CD4-positive, CD25-positive, alpha-beta regulatory T cell (primary cell): ENCODE measurements at places on chromosomes 5 and 9. TPM values are rescaled to one million over a fixed set of nuclear protein-coding genes. Genes with fewer than 3 reads are reported as not detected.

- no peak for DNase-seq
- H3K27ac ChIP-seq, result no peak overlapping the region
- no peaks in the 10 kb centered on the region for H3K27me3 ChIP-seq
- peaks cover 17% of the 10 kb centered on the region for H3K4me1 ChIP-seq
- H3K4me3 ChIP-seq, result no peak overlapping the region
Observed at GRCh38 chr9:137582286-137582860, 3.6 kb upstream of the DPH7 start.

GRCh38 chr5:119943148-119943547 is 313.8 kb downstream of the FAM170A start:
- no peak for DNase-seq
- no peaks in the 10 kb centered on the region for H3K27me3 ChIP-seq
- H3K36me3 ChIP-seq, result no peaks in the 10 kb centered on the region
- H3K4me1 ChIP-seq, result no peaks in the 10 kb centered on the region
- no peak overlapping the region for H3K4me3 ChIP-seq

DNA sequence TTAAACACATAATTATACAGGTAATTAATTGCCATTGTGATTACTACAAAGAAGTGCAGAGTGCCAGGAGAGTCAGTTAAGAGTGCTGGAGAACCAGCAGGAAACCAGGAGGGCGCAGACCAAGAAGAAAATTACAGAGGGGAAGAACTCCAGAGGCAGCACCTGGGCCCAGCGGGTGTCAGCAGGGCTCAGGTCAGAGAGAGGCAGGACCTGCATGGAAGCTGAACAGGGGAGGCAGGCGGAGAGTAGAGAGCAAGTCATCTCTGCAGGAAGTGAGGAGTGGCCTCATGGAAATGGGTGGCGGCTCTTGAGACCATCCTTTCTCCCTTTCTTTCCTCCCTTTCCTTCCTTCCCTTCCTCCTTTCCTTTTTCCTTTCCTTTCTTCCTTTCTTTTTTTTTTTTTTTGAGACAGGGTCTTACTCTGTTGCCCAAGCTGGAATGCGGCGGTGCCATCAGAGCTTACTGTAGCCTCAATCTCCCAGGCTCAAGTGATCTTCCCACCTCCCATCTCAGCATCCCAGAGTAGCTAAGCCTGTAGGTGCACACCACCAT is 4.0 kb upstream of the ZBTB34 start:
- peaks cover 10% of the 10 kb centered on the region for H3K4me1 ChIP-seq
- H3K36me3 ChIP-seq, result no peaks in the 10 kb centered on the region
- H3K27me3 ChIP-seq, result peaks cover 17% of the 10 kb centered on the region
- H3K4me3 ChIP-seq, result no peak overlapping the region

DNA sequence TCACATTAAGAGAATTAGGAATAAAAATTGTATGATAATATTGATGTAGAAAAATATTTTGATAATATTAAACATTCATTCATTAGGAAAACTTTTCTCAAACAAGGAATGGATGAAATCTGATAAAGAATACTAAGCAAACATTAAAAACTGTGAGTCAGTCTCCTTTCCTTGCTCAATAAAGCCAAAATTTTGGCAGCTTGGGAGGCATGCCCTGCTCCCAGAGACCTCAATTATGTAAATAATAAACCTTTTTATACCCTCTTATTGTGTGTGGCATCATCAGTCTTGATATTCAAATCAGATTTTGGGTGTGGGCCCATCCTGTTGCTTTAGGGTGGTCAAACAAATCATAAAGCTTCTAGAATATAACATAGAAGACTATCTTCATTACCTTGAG is 36.6 kb upstream of the CCL21 start:
- no peak overlapping the region for H3K4me3 ChIP-seq
- H3K36me3 ChIP-seq, result no peaks in the 10 kb centered on the region
- peaks cover 11% of the 10 kb centered on the region for H3K27me3 ChIP-seq
- no peak overlapping the region for H3K27ac ChIP-seq
- H3K4me1 ChIP-seq, result no peaks in the 10 kb centered on the region
- no peak for DNase-seq

FBXO4 gene
- 11.9 TPM for total RNA-seq

ENHO gene
- 0.37 TPM for total RNA-seq
